Activated CD4-positive, alpha-beta T cell treated with anti-CD3 and anti-CD28 coated beads, Interleukin-2, amount 10 ng/mL, durations not matched to agents 7 days and 5 days (primary cell): ENCODE measurements at places on chromosomes 4 and X. TPM values are rescaled to one million over a fixed set of nuclear protein-coding genes. Genes with fewer than 3 reads are reported as not detected.

Gene CCDC160
- total RNA-seq: not detected

Gene STK32B
- not detected for total RNA-seq

Gene SSX4
- not detected for total RNA-seq

Gene BMPR1B
- total RNA-seq: not detected

Gene USP26
- not detected for total RNA-seq

Gene KIT
- total RNA-seq: 0.29 TPM

Gene PAK3
- 0.17 TPM for total RNA-seq

Gene INTS6L
- total RNA-seq: 32.5 TPM

Gene PDHA1
- 114 TPM for total RNA-seq

Gene RPS3A
- 1,802 TPM for total RNA-seq

Gene MAGEA2B
- total RNA-seq: not detected

Gene HDX
- 2.0 TPM for total RNA-seq
